ENCODE measurements at places on chromosomes 12 and 14.

DNA sequence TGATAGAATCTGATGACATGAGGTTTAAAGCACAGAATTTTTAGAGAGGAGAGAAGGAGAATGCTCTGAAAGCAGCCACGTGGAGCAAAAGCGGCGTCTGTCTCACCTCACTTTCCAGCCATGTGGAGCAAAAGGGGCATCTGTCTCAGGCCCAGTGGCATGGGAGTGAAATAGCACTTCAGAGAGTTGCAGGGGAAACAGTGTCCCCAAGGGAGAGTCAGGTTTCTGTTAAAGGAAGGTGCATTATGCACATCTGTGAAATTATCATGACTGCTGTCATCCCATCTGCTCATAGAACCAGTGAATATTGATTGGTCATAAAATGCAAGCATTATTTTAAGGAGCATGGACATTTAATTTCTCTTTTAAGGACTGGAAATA, 124.0 kb downstream of the BICD1 start:
- DNase-seq, result no peak

DNA sequence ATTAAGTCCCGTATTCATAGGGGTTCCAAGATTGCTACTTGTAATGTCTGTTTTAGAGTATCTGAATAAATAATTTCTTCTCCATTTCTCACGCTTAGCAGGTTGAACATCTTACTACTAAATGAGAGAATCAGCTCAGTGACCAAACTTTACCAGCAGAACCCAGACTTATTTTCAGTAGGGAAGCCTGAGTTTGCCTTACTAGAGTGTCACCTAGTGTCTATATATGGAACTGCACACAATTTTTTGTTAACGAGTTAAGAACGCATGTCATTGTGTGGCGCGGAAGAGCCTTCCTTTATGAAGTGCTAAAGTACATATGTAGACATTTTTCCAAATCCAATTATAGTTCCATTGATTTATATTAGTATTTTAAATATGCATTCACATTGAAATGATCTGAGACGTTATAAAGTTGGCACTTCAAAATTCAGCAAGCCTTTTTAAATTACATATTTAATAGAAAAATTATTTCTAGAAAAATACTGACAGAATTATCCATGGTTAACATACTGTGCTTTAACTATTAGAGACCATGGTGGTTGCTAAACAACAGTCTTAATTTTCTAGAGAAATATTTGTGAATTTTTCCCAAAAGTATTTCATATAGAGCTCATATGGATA, 88.3 kb downstream of the RPS29 start:
- DNase-seq, result peak; percentile 60

DNA sequence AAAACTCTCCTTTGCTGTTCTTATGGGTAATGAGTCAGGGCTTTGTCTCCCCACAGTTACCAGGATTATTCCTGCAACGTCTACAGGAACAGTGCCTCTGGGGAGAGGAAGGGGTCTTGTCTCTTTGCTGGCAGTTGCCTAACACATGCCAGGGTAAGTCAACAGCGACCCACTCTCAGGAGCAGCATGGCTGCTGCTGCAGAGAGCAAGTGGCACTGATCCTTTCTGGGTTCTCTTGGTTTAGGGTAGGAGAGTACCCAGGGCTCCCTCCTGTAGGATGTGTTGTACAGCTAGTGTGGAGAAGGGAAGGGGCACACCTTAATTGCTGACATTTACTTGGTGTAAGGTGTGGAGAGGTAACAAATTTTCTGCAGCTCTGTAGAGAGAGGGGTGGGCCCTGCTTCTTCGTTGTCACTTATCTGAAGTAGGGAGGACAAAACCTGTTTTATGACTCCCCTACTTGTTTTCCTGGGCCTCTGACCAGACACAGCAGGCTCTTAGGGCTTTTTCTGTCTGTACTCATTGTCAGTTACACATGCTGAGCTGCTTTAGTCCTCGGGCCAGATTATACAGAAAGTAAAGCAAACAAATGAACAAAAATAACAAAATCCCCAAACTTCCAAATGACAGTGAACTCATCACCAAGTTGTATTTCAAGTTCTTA, 168.2 kb downstream of the ACSS3 start:
- peak; percentile 6 for DNase-seq

DNA sequence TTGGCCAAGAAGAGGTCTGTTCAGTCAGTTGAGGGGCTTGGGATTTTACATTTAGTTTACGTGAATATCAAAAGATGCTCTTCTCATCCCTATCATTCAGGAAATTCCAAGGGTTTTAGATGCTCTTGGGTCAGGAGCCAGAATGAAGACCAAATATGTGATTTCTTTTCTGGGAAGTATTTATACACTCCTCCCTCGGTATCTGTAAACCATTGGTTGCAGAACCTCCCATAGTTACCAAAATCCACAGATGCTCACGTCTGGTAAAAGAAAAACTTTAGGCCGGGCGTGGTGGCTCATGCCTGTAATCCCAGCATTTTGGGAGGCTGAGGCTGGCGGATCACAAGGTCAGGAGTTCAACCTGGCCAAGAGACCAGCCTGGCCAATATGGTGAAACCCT, 75.9 kb downstream of the TNFAIP2 start:
- no peak for DNase-seq

GRCh38 chr14:87430810-87431209, 562.2 kb downstream of the GALC start:
- DNase-seq, result no peak

DNA sequence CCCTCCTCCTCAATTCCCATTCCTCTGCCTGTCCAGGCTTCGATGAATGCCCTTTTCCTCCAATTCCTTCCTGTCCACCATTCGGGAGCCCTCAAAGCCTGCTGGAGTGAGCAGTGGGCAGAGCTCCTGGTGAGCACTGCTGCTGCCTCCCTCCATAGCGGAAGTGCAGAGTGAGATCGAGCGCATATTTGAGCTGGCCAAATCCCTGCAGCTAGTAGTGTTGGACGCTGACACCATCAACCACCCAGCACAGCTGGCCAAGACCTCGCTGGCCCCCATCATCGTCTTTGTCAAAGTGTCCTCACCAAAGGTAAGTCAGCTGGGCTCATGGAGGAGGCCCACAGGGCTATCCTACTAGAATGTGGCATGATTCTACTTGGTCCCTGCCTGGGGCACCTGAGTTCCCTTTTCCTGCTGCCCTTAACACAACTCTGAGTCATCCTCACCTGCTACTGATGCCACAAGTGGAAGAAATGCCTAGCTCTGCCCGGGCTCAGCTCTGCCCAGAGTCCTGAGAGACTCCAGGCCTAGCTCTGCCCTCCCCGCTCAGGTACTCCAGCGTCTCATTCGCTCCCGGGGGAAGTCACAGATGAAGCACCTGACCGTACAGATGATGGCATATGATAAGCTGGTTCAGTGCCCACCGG, 8.0 kb downstream of the CACNB3 start:
- DNase-seq, result no peak

- DNase-seq, result no peak
Measured at GRCh38 chr14:98325761-98326160, 946.2 kb downstream of the BCL11B start.

DNA sequence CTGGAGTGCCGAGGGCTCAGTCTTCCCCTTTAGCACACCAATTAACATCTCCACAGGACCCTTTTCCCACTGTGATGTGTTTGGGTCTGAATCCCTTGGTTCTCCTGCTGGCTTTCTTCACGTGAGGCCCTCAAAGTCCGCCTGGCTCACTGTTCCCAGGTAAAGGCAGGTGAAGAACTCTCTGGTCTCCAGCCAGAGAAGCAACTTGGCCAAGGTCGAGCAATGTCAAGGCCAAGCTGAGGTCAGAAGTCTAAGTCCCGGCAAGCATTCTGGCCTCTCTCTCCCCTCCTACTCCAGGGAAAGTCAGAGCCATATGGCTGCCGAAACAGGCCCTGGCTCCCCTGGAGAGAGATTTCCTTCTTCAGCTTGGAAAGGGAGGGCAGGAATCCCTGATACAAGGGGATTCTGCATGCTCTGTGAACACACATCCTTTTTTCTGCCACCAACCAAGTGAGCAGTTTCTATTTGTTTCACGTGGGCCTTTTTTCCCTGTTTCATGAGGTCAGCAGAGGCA, 61.4 kb upstream of the ESRRB start:
- DNase-seq, result no peak

GRCh38 chr14:94581127-94581999, at the start of gene SERPINA5:
SERPINA5 (plus strand) TSS chr14:94581426; CDS start chr14:94587363, 5,937 bp downstream.
- no peak for DNase-seq

- no peak for DNase-seq
Measured at GRCh38 chr14:89702073-89702875, 252.3 kb downstream of the EFCAB11 start.

- no peak for DNase-seq
Measured at GRCh38 chr14:61315313-61315712, 6.1 kb upstream of the PRKCH start.

DNA sequence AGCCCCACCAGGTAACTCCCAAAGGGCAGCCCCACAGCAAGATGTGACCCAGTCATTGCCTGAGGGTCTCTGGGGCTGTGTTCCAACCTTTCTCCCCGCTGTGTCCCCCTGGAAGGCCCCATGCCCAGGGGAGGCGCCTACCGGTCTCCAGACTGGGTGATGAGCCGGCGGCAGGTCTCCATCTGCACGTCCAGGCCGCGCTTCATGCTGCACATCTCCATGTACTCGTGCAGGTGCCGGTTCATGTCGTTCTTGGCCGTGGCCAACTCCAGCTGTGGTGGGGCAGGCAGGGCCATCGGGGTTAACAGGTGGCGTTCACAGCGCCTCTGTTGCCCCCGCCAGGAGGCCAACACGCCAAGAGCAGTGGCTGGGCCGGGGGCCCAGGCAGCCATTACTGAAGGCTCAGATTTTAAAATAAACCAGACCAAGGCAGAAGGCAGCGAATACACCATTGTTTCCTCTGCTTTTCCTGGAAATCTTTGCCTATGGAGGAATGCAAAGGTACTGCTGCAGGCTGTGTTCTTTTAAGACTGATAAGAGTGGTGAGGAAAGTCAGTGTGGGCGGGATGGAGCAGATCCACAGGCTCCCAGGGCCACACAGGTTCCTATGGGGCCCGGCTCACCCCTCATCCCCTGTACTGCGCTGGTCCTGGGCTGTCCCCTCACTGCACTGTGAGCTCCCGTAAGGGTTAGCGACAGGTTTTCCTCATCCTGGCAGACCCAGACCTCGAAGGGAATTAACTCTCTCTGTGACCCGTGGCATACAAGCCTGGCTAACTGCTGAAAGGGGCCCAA, 7.3 kb downstream of the GAPDH start:
- DNase-seq, result no peak

DNA sequence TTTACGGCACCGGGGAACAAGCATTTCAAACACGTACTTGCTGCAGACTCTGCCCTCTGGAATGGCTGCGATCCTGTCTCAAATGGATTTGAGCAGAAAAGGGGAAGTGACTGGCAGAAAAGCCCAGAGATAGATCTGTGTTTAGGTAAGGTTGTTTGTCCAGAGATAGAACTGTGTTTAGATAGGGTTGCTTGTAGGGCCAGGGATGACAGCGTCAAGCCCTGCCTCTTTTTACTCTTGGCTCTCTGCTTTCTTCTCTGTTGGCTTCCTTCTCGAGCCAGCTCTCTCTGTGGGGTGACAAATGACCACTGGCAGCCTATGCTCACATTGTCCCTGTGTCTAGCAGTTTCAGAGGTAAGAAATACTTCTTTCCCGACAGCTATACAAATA, 11.4 kb downstream of the DGLUCY start:
- no peak for DNase-seq

DNA sequence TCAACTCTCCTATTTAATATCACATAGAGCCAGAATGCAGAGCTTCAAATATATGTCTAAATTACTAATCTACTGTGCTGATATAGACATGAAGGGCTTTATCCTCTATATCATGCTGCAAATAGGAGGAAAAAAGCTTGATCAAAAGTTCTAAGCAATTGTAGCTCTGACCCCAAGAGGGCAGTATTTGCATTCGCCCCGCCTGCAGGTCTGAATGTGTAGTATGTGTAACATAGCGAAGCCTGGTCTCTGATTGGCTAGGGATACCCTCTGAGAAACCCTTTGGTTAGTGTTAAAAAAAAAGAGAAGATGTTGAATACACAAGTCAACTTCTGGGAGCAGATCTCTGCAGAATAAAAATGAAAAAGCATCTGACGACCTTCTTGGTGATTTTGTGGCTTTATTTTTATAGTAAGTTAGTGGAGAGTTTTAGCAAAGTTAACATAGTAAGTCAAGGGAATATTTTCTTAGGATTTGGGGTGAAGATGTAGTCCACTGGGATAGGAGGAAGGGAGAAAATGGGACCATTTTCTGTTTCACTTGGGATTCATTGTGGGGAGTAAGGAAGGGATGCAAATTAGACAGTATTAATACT, 151.6 kb upstream of the OR4E1 start:
- peak; percentile 59 for DNase-seq

- no peak for DNase-seq
Measured at GRCh38 chr12:85633491-85633890, 202.7 kb downstream of the RASSF9 start.

DNA sequence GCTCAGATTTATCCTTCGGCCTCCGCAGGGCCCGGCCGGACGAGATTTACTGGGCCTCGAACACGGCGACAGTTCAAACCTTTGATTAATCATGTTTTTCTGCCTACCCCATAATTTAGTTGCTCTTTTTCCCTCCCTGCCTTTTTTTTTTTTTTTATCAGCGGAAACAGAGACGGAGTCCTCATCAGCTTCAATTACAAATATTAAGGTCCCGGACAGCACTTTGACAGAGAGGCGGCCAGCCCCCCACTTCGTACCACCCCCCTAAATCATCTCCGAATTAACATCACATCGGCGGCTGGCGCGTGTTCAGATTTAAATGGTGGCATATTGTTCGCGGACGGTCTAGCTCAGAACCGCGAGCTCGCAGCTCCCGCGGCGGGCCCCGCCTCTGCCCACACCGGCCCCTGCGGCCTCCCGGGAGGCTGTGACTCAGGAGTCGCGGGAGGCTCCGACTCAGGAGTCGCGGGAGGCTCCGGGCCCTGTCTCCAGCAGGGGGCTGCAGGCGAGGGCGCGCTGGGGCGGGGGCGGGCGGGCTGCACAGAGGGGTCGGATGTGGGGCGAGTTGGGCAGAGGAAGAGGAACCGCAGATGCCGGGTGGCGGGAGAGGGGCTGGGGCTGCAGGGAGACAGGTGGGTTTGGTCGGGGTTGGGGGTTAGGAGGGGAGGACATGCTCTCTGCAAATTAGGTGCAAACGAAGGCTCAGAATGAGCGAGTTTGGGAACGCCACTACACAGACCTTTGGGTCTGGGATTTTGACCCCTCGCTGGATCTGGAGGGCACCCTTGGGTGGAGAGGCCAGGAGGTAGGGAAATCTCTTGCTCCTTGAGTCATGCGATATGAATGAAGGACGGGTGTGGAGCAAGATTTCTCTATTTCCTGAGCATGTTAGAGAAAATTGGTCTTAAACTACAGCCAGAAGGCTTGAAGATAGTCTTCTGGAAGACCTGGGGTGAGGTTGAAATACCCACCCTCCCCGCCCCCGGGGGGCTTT, 19.6 kb upstream of the ATP5MC2 start:
- DNase-seq, result peak; percentile 70

DNA sequence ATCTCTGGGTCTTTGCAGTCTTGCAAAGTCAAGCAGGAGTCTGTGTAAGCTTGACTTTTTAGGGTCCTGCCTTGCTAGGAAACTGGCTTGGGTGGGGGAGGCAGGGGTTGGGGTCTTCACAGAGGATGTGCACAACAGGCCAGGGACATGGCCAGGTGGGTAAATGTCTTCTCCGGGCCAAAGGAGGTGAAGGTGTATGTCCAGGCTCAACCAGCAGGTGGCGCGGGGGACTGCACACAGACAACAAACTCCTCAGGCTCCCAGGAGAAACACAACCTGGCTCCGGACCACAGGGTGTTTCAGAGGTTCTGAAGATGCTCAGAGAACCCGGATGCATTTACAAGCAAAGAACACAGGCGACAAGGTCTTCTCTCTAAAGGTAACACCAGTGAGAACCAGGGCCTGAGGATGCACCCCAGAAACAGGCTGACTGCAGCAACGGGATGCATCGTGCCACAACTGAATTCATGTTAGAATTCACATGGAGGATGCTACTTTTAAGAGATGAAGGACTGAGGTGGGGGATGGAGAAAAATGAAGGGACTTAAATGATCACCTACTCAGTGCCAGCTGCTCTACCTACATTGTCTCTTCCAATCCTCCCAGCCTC, 56.0 kb downstream of the PLEKHG3 start:
- peak; percentile 82 for DNase-seq
